ENCODE measurements at places on chromosomes 16 and 17. TPM values are rescaled to one million over a fixed set of nuclear protein-coding genes. Genes with fewer than 3 reads are reported as not detected.

The CCL8 gene
- not detected for total RNA-seq

The ZNF18 gene
- 9.0 TPM for total RNA-seq

The SLC16A11 gene
- total RNA-seq = 1.3 TPM

The ARMC7 gene
- 7.0 TPM for total RNA-seq

The KRT33A gene
- total RNA-seq = not detected

DNA sequence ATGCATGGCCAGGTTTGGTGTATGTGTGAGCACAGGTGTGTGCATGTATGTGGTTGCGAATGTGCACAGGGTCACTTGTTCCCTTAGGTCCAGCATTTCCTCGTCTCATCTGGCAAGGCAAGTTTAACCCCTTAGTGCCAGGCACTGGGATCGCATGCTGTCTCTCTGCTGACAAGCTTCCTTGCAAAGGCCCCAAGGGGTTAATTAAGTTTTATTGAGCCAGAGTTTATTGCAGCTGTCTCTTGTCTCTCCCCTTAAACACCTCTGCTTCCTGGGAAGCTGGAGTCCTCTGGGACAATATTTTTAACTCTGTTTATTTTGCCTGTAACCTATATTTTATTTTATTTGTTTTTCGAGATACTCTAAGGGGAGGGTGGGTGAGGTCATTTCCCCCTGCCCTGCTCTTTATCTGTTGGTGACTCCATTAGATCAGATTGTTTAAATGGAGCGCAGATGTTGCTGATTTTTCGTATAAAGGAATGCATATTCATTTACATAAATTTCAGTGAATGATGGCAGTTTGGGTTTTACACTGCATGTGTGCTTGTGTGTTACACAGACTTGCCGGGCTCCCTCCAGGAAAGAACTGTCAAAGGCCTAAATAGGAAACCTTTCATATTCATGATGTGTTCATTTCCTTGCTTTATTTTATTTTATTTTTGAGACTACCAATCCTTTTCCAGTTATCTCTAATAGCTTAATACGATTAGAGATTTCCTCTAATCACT, 99.7 kb downstream of the CBLN1 start:
- DNase-seq = no peak

DNA sequence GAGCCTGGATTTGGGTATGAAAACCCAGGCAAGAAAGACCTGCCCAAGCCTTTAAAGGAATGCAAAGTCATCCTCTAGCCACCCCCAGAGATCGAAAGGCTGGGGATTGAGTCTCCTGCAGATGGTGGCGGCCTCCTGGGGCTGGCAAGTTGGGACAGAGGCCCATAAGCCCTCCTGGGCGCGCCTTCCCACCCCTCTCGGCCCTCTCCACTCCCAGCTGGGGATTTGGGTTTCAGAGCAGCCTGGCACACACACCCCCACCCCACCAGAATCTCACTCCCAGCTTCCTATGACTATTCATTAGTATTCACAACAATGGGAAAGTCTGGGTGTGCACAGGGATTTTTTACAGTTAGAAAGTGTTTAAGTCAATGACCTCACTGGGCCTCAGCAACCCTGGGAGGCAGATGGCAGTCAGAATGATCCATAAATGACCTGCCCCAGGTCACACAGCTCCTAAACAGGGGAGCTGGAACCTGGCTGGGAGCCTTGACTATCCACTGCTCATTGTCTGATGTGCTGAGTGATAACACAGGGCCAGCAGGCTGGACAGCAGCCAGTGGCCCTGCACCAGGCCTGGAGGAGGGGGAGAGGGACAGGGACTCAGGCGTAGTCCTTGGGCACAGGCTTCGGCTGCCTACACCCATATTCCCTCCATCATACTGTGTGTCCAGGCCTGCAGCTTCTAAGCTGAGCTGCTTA, 12.1 kb downstream of the NHERF1 start:
- DNase-seq = peak; percentile 69

The TBC1D3K gene
- total RNA-seq = not detected

- no peak for DNase-seq
Observed at GRCh38 chr17:76672892-76673291, 29.3 kb upstream of the ST6GALNAC1 start.

DNA sequence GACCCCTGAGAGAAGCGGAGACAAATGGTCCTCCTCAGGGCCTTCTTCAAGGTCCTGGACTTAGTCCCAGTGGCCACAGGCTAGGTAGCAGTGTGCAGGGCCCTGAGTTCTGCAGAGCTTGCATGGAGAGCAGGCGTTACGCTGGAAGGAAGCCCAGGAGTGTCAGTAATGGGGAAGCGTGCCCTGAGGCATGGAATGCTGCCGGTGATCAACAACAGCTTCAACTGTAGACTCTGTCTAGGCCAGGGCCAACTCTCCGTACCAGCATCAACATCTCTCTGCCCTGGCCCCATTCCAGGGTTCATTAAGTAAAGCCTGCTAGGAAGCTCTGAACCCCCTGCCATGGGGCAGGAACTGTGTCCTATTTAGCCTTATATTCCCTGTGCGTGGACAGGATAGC, 568 bp upstream of the TNK1 start:
- DNase-seq = no peak

The SCO1 gene
- total RNA-seq = 23.4 TPM

- DNase-seq = no peak
Observed at GRCh38 chr17:63579633-63580032, 21.1 kb upstream of the TACO1 start.

GRCh38 chr16:65121870-65122723, at the start of gene CDH11:
Gene CDH11 (minus strand): TSS chr16:65122063. CDS start chr16:65004869, 117,194 bp downstream.
- DNase-seq = peak; percentile 65

- DNase-seq = no peak
Observed at GRCh38 chr16:86406056-86406455, 104.3 kb upstream of the FOXF1 start.

DNA sequence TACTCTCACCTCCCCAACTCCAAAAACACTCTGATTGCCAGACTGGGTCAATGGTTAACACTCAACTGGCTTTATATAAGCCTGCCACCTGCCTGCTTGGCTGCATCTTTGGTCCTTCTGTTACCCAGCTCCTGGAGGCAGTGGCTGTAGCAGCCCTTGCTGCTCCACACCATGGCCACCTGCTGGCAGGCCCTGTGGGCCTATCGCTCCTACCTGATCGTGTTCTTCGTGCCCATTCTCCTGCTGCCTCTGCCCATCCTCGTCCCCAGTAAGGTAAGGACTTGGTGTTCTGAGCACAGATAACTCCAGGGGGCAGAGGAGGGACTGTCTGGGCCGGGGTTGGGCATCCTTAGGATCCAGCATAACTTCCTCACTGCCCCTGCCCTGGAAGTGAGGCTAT, at the start of gene SLC13A2:
SLC13A2 (plus strand) TSS at position 103 of the 400 bp plus-strand sequence; CDS start at position 172, 69 bp downstream.
- DNase-seq = no peak

The LGALS9B gene
- total RNA-seq = not detected

DNA sequence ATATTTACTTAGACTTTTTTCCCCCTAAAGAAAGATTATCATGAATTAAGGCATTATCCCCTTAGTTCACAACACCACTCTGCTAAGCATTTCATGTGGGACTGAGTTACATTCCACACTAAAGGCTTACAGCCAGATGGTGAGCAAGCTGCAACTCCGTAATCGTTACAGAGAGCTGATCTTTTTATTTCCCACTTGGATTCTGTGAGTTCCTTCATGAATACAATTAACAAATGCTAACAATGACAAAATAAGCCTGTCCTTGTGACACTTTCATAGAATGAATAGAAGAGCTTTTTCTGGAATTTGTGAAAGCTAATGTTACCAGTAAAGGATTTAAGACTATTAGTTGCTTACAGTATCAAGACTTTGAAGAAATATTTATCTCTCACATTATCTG, 8.7 kb downstream of the OGFOD1 start:
- no peak for DNase-seq

The TMEM100 gene
- total RNA-seq = 1.8 TPM

GRCh38 chr16:12323007-12323758, 346.6 kb downstream of the SNX29 start:
- DNase-seq = no peak

The PPL gene
- total RNA-seq = 19.6 TPM

The TMEM238L gene
- not detected for total RNA-seq

DNA sequence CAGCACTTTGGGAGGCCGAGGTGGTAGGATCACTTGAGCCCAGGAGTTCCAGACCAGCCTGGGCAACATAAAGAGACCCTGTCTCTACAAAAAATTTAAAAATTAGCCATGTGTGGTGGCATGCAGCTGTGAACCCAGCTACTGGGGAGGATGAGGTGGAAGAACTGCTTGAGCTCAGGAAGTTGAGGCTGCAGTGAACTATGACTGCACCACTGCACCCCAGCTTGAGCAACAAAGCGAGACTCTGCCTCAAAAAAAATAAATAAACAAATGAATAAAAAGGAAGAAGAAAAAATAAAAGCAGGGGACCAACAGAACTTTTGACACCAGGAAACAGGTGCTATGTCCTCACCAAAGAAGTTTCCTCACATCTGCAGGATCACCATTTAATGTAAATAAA, 14.2 kb downstream of the TERF2 start:
- no peak for DNase-seq

The DNAI2 gene
- not detected for total RNA-seq

GRCh38 chr16:11152677-11153331, 103.2 kb downstream of the SOCS1 start:
- no peak for DNase-seq

Measured in dorsolateral prefrontal cortex (tissue), 122 donors.